Occipital lobe (tissue), 3 donors: ENCODE measurements at places on chromosomes 7 and 10. TPM values are rescaled to one million over a fixed set of nuclear protein-coding genes. Genes with fewer than 3 reads are reported as not detected.

GRCh38 chr7:19111474-19112273 is 5.8 kb downstream of the TWIST1 start:
- no peak for DNase-seq

DNA sequence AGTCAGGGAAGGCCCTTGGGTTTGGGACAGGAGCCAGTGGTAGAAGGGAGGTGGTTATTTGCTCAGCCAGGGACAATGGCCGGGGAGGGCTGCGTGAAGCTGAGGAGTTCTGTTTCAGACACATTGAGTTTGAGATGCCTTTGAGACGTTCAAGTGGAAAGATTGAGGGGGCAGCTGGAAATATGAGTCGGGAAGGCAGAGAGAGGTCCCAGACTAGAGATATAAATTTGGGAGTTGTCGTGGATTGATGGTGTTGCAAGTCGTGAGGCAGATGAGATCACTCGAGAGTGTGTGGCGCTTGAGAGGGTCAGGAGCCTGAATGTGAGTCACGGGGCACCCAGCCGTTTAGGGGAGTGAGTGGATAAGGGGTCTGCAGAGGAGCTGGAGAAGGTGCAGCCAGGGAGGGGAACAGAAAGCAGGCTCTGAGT is 73.3 kb downstream of the ZMIZ1 start:
- DNase-seq: no peak

DNA sequence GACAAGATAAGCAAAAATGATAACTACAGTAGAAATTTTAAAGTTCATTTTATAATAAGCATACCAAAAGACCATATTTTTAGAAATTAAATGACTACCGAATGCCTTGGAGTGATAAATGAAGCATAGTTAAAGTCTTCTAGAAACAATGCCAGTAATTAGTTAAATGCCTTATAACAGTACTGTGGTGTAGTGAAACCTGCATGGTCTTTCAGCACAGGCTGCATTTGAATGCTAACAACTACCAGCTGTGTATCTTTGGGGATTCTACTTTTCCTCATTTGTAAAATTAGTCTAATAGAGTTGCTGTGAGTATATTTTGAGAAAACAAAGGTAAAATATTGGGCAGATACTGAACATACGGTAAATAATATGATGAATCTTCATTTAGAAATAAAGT is 25.1 kb downstream of the TSPAN12 start:
- no peak for DNase-seq

- DNase-seq: no peak
Observed at GRCh38 chr7:43454936-43455518, 127.9 kb upstream of the STK17A start.

DNA sequence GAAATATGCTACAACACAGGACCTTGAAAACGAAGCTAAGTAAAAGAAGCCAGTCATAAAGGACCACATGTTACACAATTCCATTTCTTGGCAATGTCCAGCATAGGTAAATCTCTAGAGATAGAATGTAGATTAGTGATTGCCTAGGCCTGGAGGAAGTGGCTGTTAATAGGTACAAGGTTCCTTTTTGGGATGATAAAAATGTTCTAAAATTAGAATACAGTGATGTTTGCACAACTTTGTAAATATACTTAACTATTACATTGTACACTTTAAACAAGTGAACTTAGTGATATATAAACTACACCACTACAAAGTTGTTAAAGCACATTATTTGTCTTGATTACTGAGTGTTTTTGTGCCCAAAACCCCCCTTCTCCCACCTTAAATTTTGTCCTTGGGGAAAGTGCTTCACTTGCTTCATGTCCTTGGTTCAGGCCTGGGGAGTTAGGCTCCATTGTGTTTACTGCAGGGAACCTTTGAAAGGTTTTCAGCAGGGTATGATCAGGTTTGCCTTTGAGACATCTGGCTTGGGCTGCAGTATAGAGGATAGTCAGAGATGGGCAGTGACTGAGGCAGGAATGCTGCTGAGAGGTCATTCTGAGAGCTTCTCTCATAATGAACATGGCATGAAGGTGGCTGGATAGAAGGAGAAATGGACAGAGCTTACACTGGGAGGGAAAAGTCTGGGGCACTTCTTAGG is 1052.6 kb downstream of the REEP3 start:
- no peak for DNase-seq

GRCh38 chr10:91513598-91514424 is 103.7 kb downstream of the HECTD2 start:
- DNase-seq: no peak

DNA sequence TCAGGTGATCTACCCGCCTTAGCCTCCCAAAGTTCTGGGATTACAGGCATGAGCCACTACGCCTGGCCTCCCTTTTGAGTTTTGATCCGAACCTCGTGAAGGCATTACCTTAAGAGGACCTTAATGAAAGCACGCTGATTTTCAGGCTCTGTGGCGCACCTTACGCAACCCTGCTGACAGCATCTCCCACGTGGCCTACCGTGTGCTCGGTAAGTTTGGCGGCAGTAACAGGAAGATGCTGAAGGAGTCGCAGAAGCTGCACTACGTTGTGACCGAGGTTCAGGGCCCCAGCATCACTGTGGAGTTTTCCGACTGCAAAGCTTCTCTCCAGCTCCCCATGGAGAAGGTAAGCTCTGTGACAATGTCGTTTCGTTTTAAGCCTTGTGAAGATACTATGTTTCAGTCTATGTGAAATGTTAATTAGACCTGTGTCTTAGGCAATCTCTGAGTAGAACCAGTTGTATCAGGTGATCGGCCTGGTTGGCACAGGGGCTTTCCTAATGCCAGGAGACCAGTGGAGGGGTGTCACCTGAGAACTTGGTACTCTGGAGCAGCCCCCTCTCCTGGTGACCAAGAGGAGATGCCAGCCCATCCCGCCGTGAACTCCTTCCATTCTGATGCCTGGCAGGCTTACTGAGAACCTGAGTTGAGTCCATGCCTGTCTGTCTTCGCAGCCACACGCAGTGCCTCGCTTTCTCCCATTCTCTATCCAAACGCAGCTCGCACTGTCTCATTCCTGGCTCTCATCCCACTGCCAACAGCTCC is 43.5 kb downstream of the TRRAP start:
- DNase-seq: no peak

GRCh38 chr7:91020636-91021385 is 243.4 kb upstream of the FZD1 start:
- DNase-seq: no peak

DNA sequence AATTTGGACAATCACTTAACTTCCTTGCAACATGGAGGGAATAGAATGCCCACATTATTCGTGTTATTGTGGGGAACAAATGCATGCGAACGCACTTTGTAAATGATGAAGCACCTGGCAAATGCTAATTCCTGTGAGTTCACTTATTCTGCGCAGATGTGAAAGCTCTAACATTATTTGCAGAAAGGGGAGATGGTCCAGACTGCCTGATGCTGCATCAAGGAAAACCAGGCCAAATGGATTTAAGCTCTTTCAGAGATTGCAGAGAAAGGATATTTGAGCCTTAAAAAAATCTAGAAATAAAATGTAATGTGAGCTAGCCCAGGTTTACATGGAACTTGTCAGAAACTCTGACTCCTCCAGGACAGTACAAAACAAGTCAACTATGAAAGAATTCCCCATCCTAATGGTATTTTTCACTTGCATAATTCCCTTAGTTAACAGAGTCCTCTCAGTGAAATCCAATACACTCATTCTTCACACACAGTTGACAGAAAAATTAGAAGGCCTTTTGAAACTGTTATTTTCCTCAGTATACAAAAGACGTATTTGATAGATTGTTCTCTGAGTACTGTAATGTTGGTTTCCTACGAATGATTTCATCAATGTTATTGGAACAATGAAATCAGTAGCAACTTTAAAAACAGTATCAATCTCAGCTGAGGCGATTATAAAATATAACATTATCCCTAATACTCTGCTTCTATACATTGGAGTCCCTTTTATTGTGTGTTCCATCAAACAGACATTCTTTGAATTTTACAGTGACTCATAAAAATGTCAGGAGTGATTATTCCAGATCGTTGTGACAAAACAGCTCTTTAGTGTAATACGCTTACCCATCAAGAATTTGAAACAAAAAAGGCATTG is 136.3 kb upstream of the ANK3 start:
- no peak for DNase-seq

GRCh38 chr10:133309720-133310398 is 1.1 kb downstream of the ZNF511 start:
- no peak for DNase-seq

GRCh38 chr7:106029941-106030340 is 66.9 kb downstream of the CDHR3 start:
- DNase-seq: no peak

GRCh38 chr7:128148676-128149075 is 92.4 kb upstream of the LEP start:
- no peak for DNase-seq

- DNase-seq: no peak
Observed at GRCh38 chr7:117731455-117731854, 141.8 kb downstream of the CTTNBP2 start.

The SFMBT2 gene
- 17.8 TPM for total RNA-seq

The MYH16 gene
- not detected for total RNA-seq

The GIMAP1 gene
- total RNA-seq: 0.94 TPM

The GBX1 gene
- total RNA-seq: not detected

The SLC25A28 gene
- total RNA-seq: 18.6 TPM

The ZNF438 gene
- 3.9 TPM for total RNA-seq

The TMEM26 gene
- total RNA-seq: 0.47 TPM

The CHAT gene
- 0.62 TPM for total RNA-seq

The NRG3 gene
- total RNA-seq: 23.1 TPM

The UNCX gene
- total RNA-seq: not detected

The SPACDR gene
- total RNA-seq: not detected
